Pancreas (tissue), 10 donors: ENCODE measurements at places on chromosomes 13 and 19.

GRCh38 chr19:4077800-4078684, 11.3 kb upstream of the ZBTB7A start:
- no peaks in the 10 kb centered on the region for H3K27me3 ChIP-seq
- DNase-seq: peak; percentile 69
- no peak overlapping the region for H3K27ac ChIP-seq
- H3K4me3 ChIP-seq: peak overlapping the region; percentile 18
- H3K4me1 ChIP-seq: no peaks in the 10 kb centered on the region
- no peaks in the 10 kb centered on the region for H3K36me3 ChIP-seq

GRCh38 chr13:114029866-114030625, 56.2 kb upstream of the C13orf46 start:
- no peak overlapping the region for H3K4me3 ChIP-seq
- no peaks in the 10 kb centered on the region for H3K36me3 ChIP-seq
- DNase-seq: peak; percentile 23

DNA sequence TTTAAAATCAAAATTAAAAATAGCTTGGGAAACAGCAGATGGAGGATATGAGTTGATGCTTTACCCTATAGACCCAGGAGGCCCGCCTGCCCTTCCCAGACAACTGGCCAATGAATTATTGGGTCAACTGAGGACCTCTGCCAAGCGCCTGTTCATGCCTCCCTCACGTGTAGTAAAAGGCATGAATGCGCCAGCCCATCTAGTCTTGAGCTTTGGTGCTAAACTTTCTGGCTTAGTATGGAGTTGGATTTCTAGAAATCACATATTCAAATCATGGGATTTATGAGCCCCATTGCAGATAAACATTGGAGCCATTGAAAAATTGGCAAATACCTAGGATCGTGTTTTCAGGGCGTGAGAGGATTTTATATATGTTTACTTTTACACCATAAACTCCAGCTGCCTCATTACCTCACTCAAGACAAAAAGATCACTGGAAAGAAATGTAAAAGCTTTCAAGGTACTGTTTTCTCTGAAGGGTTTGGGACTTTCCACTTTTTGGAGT, 47.1 kb downstream of the COL4A2 start:
- H3K4me1 ChIP-seq: no peaks in the 10 kb centered on the region
- H3K27me3 ChIP-seq: no peaks in the 10 kb centered on the region
- H3K36me3 ChIP-seq: no peaks in the 10 kb centered on the region
- H3K4me3 ChIP-seq: no peak overlapping the region

GRCh38 chr13:52165411-52165810, 6.0 kb upstream of the NEK3 start:
- H3K27ac ChIP-seq: no peak overlapping the region
- no peaks in the 10 kb centered on the region for H3K27me3 ChIP-seq
- H3K4me3 ChIP-seq: no peak overlapping the region
- H3K36me3 ChIP-seq: peaks cover 14% of the 10 kb centered on the region
- DNase-seq: no peak

DNA sequence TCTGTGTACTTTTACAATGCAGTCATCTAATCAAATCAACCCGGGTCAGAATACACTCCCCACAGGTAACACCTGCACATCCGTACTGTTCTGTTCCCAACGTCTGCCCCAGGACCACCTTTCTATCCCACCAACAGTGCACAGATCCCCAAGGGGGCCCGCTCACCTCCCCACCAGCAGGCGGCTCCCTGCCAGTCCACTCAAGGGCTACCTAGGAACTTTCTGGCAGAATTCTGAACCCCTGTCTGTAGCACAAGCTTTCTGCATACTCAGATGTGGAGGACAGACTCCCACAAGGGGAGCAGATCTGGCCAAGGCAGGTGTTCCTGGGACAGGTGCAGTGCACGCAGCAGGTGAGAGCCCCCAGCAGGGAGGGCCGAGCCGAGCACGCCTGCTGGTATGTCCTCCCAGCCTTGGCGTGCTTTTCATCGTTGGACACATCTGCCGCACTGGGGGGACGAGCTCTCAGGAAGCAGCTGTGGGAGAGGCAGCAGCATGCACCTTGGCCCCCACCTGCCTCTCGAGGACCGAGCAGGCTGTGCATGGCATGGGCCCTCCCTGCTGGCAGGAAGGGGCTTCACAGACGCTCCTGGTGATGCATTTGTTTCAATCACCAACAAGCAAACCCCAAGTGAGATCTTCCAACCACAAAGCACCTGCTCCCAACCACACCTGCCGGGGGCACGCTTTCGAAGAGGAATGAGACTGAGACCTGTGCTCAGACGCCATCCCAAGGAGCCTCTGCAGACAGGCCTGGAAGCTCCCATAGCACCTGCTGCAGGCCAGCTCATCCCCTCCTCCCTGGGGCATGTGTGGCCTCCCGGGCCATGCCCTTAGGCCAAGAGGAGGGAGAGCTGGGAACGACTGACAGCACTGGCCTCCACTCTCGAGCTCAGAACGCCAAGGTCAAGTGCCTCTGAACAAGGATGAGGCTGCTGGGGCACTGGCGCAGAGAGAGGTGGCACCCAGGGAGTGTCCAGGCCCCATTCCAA, 35.9 kb downstream of the RAB20 start:
- H3K27ac ChIP-seq: peak overlapping the region; percentile 42
- H3K27me3 ChIP-seq: no peaks in the 10 kb centered on the region
- H3K4me1 ChIP-seq: peaks cover 48% of the 10 kb centered on the region
- H3K4me3 ChIP-seq: no peak overlapping the region
- DNase-seq: no peak

- H3K27me3 ChIP-seq: no peaks in the 10 kb centered on the region
- H3K4me3 ChIP-seq: no peak overlapping the region
- DNase-seq: peak; percentile 99
- H3K36me3 ChIP-seq: peaks cover 34% of the 10 kb centered on the region
- peaks cover 6% of the 10 kb centered on the region for H3K4me1 ChIP-seq
Measured at GRCh38 chr19:41308450-41309179, 1.4 kb upstream of the CCDC97 start.

- H3K4me3 ChIP-seq: peak overlapping the region; percentile 92
- peak; percentile 84 for DNase-seq
- no peaks in the 10 kb centered on the region for H3K36me3 ChIP-seq
- no peaks in the 10 kb centered on the region for H3K27me3 ChIP-seq
Measured at GRCh38 chr19:45402298-45403061, 2.4 kb downstream of the PPP1R13L start.

DNA sequence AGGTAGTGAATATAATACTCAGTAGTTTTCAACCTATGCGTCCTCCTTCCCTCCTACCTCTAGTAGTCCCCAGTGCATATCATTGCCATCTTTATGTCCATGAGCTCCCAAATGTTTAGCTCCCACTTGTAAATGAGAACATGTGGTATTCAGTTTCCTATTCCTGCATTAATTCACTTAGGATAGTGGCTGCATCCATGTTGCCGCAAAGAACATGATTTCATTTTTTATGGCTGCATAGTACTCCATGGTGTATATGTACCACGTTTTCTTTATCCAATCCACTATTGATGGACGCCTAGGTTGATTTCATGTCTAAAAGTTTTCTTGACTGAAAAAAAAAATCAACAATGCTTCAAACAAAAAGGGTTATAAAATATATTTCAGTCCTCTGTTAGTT, 303.4 kb upstream of the SGCG start:
- no peak overlapping the region for H3K4me3 ChIP-seq
- no peak overlapping the region for H3K27ac ChIP-seq
- DNase-seq: no peak
- H3K4me1 ChIP-seq: no peaks in the 10 kb centered on the region
- no peaks in the 10 kb centered on the region for H3K27me3 ChIP-seq

DNA sequence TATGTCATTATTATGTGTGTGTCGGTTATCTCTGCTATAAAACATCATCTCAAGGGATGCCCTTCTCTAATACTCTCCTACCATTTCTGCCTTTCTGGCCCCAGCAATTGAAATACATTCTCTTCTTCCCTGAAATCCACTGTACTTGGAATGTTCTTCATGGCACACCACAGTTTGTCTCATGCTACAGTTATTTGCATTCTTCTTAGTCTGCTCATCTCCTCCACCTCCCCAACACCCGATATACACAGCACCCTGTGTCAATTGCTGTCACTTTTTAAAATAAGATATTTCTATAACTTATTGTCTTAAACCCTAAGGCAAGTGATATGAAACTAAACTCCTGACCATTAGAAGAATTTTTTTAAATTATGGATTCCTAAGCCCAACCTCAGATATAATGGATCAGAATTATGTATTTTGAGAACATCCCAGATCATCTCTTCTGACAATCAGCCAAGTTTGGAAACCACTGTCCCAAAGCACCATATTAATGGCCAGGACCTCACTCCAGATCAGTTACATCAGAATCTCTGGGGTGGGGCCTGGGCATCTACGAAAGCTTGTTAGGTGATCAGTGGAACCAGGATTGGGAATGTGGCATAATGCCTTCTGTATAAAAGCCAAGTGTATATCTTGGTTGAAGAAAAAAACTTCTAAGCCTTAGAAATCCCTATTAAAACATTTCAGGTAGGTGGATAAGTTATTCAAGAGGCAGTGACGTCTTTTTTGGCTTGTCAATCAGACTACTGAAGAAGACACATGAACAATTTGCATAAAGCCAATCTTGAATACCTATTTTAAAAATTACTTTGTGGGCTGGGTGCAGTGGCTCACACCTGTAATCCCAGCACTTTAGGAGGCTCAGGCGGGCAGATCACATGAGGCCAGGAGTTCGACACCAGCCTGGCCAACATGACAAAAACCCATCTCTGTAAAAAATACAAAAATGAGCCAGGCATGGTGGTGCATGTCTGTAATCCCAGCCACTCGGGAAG, 30.0 kb upstream of the KBTBD7 start:
- H3K27me3 ChIP-seq: no peaks in the 10 kb centered on the region
- no peak overlapping the region for H3K27ac ChIP-seq
- DNase-seq: no peak
- no peaks in the 10 kb centered on the region for H3K4me1 ChIP-seq
- H3K36me3 ChIP-seq: no peaks in the 10 kb centered on the region

GRCh38 chr13:100859861-100860260, 185.3 kb upstream of the TMTC4 start:
- H3K4me1 ChIP-seq: no peaks in the 10 kb centered on the region
- DNase-seq: no peak
- H3K27me3 ChIP-seq: no peaks in the 10 kb centered on the region
- H3K36me3 ChIP-seq: no peaks in the 10 kb centered on the region

DNA sequence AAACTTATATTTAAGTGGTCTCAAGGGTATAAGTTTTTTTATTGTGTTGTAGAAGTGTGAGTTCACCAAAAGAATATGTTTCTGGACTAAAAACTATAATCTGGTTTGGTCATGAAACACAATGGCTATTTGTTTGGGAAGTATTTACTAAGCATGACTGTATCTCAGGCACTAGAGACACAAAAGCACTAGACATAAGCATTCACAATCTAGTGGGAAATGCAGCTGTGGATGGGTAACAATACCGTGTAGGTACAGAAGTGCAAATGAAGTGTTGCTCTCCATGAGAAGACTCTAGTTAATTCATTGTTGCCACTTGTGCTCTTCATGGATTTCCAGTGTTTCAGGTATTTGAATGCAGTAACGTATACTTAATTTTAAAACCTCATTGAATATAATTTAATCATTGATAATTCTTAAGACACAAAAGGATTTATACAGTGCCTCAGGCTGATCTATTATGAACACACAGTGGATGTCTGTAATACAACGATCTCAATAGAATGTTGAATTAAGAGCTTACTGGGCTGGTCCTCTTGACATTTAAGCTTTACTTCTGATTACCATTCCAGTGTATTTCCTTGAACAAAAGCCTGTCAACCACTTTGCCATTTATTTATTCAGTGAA, 50.9 kb downstream of the TPT1 start:
- no peak overlapping the region for H3K27ac ChIP-seq
- H3K4me1 ChIP-seq: no peaks in the 10 kb centered on the region
- no peaks in the 10 kb centered on the region for H3K27me3 ChIP-seq
- DNase-seq: no peak
- no peaks in the 10 kb centered on the region for H3K36me3 ChIP-seq

DNA sequence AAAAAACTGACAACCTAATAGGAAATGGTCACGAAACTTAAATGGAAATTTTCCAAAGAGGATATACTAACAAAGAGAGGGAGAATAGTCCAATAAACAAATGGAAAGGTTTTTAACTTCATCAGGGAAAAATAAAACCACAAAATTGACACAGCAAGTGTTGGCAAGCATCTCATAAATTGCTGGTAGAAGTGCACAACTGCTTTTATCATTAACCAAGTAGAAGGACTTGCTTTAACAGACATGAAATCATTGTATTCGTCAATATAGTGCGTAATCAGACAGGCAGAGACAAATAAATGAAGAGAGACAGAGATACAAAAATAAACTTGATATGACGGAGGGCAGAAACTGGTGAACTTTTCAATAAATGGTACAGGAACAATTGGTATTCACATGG, 7.4 kb downstream of the TGDS start:
- H3K4me3 ChIP-seq: no peak overlapping the region
- H3K27ac ChIP-seq: no peak overlapping the region
- no peak for DNase-seq
- H3K4me1 ChIP-seq: peaks cover 9% of the 10 kb centered on the region
- H3K36me3 ChIP-seq: no peaks in the 10 kb centered on the region
- no peaks in the 10 kb centered on the region for H3K27me3 ChIP-seq

GRCh38 chr13:29976535-29976934, 126.1 kb upstream of the UBL3 start:
- no peaks in the 10 kb centered on the region for H3K4me1 ChIP-seq
- H3K4me3 ChIP-seq: no peak overlapping the region
- no peaks in the 10 kb centered on the region for H3K27me3 ChIP-seq
- no peaks in the 10 kb centered on the region for H3K36me3 ChIP-seq

GRCh38 chr19:53871454-53871853, 3.8 kb downstream of the MYADM start:
- no peaks in the 10 kb centered on the region for H3K27me3 ChIP-seq
- no peak overlapping the region for H3K27ac ChIP-seq
- no peaks in the 10 kb centered on the region for H3K4me1 ChIP-seq
- peaks cover 11% of the 10 kb centered on the region for H3K36me3 ChIP-seq
- DNase-seq: no peak
- H3K4me3 ChIP-seq: no peak overlapping the region

- no peaks in the 10 kb centered on the region for H3K36me3 ChIP-seq
- no peak for DNase-seq
- H3K4me1 ChIP-seq: no peaks in the 10 kb centered on the region
- no peak overlapping the region for H3K4me3 ChIP-seq
- H3K27me3 ChIP-seq: no peaks in the 10 kb centered on the region
Measured at GRCh38 chr13:41916173-41916954, 44.5 kb downstream of the VWA8 start.
